Hippocampal formation (tissue), 2 donors: ENCODE measurements at places on chromosomes 3 and 15.

DNA sequence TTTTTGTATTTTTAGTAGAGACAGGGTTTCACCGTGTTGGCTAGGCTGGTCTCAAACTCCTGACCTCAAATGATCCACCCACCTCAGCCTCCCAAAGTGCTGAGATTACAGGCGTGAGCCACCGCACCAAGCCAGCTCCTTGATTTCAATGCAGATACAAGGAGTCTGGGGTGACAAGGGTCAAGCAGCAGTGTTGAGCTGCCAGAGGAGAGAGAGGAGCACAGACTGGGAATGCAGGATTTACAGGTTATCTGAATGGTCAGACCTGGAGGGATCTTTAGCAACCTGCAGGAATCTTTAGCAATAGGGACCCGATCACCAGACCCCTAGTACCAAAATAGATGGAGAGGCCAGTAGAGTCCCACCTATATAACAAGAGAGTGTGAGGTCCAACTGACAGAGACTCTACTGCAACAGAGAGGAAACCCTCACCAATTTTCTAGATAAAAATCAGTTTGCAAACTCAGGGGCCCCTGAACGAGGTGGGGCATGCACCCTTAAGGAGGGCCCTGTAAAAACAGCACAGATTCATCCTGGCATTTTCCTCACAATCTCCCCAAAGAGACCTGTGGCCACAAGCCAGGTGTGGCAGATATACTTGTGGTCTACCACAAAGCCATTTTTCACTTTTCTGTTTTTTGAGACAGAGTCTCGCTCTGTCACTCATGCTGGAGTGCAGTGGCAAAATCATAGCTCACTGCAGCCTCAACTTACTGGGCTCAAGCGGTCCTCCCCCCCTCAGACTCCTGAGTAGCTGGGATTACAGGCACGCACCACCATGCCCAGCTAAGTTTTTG lies 10.7 kb upstream of the SHISA5 start:
- no peak for DNase-seq

DNA sequence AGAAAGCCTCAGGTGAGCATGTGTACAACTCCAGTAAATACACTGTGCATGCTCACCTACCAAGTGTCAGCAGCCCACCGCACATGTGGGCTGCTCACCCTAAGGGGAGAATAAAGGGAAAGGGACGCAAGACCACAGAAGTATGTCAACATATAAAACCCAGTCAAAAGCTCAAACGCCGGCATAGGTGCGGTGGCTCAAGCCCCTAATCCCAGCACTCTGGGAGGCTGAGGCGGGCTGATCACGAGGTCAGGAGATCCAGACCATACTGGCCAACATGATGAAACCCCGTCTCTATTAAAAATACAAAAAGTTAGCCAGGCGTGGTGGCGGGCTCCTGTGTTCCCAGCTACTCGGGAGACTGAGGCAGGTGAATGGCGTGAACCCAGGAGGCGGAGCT lies 732.1 kb downstream of the ZPLD1 start:
- DNase-seq = no peak

DNA sequence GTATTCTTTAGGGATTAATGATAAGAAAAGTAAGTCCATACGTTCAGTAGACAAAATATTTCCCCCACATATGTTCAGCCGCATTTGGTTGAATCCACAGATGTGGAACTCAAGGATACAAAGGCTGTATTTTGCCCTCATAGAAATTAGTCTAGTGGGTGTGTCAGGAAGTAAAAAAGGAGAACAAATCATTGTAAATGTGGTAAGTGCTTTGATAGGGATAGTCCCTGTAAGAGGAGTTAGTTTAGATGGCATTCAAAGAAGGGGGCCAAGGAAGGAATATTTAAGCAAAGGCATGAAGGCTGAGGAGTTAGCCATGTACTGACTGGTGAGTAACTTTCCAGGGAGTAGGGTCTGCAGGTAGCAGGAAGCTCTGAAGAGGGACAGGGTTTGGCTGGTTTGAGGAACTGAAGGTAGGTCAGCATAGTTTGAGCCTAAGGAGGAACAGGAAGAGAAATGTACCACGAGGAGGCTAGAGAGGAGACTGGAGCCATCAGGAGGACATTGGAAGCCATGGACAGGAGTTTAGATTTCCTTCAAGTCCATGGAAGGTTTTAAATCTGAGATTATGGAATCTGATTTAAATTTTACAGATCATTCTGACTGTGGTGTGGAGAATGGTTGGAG lies 98.8 kb downstream of the MME start:
- DNase-seq = no peak

- DNase-seq = no peak
Measured at GRCh38 chr3:80063535-80063934, 295.7 kb upstream of the ROBO1 start.

GRCh38 chr3:172407872-172408271 lies 40.4 kb downstream of the GHSR start:
- no peak for DNase-seq

DNA sequence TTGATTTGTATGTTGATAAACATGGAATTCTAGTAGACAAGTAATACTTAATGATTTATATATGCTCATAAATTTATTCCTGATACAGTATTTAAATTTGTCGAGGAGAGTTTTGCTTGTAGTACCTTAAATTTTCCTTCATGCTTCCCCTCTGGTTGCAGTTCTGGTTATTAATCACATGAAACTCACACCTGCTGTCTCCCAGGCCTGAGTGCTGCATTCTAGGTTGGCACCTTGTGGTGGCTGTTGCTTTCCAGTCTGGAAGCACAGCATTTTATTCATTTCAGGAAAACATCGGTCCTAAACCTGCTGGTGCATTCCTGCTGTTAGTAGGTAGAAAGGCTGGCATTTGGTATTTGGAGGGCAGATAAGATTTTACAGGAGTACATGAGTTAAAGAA lies 44.9 kb downstream of the ATP1B3 start:
- DNase-seq = no peak

DNA sequence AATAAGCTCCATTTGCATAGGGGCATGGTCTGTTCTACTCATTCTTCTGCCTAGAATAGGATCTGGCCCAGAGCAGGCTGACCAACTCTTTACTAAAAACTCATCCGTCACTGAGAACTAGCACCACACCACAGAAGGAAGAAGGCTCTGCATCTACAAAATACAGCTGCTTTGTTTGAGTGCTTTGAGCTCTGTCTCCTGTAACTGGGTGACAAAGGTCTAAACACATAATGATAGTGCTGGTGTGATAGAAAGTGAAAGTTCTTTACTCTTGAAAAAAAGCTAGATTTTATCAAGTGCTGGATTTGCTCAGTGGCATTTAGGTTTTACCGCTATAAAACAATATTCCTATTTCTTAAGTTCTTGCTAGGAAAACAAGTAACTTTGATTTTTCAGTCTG lies 140.7 kb downstream of the FHIT start:
- no peak for DNase-seq

GRCh38 chr3:115397433-115397832 lies 225.9 kb upstream of the GAP43 start:
- DNase-seq = no peak

DNA sequence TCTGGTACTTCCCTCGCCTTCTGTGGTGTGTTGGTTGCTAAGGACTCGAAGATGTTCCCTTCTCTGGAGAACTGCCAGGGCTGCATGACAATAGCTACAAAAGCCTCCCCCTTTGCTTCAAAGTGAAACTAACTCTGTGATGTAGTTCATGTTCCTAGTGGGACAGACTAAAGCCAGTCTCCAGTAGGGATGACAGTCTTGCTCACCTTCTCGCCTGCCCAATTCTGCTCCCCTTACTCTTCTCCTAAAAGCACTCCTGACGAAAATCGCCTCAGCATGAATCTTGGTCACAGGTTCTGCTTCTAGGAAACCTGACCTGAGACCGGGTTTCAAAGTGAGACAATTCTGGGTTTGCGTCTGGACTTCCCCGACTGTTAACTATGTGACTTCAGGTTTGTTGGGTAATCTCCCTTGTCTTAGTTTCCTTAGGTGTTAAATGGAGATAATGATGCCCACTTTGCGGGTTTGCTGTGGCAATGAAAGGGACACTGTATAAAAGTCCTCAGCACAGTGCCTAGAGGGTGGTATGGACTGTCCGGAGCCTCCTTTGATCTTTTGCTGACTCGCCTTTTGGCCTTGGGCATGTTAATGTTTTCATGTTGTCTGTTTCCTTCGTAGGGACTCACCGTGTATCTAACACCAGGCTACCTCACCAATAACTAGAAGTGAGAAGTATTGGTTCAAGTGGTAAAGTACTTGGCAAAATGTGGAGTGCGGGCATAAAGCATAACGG lies 24.9 kb upstream of the THRB start:
- DNase-seq = no peak

GRCh38 chr3:112000966-112001365 lies 2.2 kb downstream of the TAGLN3 start:
- DNase-seq = no peak

DNA sequence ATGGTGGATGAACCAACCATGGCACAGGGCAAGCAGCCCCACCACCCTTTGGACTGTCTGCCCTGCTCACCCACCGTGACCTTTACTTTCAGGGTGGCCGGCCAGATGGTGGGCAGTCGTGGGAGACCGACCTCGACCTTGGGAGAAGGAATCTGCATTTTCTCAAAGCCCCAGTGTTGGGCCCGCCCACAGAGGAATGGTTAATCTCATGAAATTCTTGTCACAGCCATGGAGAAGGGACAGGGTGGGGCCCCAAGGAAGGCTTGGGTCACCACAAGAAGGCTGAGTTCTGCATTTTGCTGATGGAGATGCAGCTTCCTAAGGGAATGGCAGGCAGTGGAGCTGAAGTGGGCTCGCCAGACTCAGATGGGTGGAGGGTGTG lies 2.9 kb downstream of the PLXND1 start:
- no peak for DNase-seq

DNA sequence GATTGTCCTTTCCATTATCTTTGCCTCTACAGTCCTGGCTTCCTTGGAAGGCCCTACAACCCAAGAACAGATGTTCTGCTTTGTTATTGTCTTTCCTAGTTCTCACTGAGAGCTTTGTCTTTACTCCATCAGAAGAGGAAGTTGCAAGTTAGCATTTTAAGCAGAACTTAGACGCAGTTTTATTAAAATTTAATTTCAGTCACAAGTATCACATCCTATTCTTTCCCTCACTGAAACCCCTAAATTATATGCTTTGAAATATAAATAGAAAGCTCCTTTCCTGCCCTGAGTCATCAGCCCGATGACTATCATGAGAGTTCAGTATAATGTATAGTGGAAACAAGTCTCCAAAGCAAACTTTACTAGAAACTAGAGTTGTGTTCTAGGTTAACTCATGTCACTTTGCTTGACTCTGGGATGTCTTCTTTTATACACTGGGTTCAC lies 291.2 kb upstream of the RBMS3 start:
- no peak for DNase-seq
